CD4-positive, alpha-beta T cell treated with Interleukin-1 beta for 1 hour (primary cell): ENCODE measurements at places on chromosomes 3 and 15.

- DNase-seq, result no peak
Observed at GRCh38 chr3:11289864-11290263, 17.7 kb downstream of the ATG7 start.

DNA sequence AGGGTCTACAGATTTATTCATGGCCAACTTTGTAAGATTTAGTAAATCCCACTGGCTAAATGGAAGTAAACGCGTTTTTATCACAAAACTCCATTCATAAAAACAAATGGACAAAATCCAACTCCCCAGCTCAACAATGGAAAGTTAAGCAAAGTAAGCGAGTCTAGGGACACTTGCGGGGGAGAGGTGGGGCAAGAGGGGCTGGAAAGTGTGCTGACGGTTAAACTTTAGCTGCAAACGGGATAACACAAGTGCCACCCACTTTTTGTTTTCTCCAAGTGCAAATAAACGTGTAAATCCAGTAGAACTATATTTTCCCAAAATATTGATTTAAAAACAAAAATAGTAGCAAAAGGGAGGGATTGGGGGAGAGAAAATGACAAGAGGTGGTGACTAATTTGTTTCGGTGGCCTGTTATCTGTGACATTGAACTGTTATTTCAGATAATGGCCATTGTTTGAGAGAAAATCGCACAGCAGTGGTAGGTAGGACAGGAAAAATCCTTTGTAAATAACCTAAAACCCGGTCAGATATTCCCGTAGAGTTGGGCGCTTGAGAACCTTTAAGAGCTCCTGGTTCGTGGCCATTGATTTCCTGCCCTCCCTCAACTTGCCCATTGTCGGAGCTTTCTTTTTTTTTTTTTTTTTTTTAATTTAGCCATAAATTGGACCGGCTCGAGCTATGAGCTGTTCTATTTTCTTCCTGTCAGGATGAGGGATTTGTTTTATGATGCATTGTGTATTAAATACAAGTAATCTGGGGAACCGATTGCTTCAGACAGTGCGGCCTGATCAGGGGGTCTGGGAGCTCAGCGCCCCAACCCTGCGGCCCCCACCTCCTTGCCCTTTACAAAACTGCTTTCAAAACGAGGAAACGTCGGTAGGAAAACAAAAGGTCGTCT is 514.8 kb downstream of the MECOM start:
- DNase-seq, result no peak

DNA sequence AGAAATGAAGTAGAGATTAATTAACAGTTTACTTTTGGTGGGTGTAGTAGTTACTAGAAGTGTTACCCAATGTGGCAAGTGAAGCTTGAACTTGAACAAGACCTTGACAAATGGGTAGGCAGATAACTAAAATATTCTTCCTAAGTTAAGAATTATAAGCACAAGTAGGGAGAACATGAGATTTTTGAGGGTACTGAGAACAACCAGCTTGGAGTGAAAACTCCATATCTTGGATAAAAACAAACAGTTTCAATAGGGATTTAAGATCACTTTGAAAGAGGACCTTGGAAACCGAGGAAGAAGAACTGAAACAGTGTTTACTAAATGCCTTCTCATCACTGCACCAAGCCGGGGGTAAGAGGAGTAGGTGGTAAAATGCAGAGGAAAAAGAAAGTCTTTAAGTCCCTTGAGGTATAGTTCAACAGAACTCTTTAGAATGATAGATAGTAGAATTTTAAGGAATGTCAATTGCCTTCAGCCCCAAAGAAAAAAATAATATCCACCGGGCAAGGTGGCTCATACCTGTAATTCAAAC is 496.7 kb downstream of the NAALADL2 start:
- DNase-seq, result no peak

DNA sequence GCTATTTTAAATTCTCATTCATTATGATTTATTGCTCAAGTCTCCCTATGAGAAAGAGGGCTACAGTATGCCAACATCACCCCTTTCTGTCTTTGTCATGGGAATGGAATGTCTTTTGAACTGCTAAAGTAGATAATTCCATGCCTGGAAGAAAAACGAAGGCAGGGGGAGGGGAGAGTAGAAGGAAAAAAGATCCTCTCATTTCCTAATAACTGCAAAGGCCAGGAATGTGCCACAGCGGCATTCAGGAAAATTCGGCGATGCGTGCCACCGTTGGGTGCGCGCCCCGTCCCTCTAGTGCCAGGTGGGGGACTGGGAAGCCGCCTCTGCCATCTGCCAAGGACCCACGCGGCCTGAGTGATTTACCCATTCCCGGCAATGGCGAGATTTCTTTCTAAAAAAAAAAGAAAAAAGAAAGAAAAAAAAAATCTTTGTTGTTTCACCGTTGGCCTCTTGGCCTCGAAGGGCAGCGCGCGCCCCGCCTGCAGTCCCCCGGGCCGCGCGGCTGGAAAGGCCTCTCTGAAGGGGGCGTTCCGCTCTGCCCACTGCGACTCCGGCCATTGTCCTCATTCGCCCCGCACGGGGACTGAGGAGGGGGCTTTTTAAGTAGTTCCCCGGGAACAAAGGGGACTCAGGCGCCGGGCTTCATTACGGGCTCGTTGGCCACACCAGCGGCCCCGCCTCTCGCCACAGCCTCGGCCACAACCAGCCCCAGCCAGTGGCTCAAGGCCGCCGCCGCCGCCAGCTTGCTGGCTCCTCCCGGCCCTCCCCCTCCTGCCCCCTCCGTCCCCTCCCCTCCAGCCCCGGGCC is 54.5 kb downstream of the CPN2 start:
- DNase-seq, result no peak

DNA sequence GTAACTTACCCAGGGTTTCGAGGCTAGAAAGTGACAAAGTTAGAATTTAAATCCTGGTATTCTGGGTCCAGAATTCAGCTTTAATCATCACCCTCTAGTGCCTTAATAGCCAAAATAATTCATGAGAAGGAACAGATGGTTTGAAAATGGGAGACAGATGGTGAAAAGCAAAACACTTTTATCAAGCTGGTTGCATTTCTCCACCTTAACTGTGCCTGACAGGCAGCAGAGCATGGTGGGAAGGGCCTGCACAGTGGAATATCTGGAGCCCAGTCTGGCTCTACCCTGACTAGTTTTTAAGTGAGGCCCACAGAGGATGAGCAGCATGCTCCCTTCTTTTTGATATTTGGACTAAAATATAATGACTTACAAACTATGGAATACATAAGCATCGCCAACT is 35.6 kb upstream of the RASGRP1 start:
- DNase-seq, result no peak

DNA sequence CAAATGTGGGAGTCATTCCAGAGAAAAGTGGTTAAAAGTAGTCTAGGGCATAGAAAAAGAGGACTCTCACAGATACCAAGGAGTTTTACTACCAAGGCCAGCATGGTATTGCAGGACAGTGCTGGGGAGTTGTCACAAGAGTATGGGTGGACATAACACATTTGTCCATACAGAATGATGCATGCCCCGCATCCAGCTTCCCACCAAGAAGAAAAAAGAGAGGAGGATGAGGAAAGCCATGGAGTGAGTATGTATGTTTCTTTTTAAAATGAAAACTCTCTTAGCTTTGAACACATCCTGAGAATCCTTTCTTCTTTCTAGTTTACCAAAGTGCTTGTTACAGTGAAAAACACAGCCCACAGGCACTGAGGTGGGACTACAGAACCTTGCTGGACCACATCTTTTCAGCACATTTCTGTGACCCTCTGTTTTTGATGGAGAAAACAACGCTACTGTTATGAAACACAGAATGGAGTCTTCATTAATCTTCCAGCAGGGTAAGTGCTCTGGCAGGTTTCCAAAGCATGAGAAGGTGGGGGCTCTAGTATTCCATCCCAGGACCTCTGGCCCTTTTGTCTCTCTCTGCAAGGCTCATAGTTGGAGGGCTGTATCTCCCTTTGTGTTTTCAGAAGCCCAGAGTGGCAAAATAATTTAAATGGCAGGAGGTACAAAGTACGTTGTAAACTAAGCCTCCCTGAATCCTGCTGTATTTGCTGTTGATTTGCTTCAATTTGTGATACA is 12.7 kb downstream of the NR2E3 start:
- no peak for DNase-seq

- DNase-seq, result no peak
Observed at GRCh38 chr3:195751560-195751959, 30.8 kb downstream of the MUC20 start.

- DNase-seq, result no peak
Observed at GRCh38 chr15:74007820-74008371, 13.4 kb downstream of the PML start.

GRCh38 chr15:89316504-89316903 is 18.1 kb downstream of the POLG start:
- no peak for DNase-seq

DNA sequence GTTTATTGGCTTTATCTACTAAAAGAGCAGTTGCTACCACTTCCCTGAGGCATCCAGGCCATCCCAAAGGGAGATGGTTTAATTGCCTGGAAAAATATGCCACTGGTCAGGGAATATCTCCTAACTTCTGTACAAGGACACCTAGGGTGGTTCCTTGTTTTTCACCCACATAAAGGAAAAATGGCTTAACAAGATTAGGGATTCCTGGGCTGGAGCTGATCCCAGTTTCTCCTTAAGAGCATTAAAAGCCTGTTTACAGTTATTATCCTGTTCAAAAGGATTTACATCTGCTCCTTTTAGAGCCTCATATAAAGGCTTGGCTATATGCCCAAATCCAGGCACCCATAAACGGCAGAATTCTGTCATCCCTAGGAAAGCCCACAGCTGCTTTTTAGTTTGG is 70.2 kb upstream of the WNT7A start:
- DNase-seq, result no peak

DNA sequence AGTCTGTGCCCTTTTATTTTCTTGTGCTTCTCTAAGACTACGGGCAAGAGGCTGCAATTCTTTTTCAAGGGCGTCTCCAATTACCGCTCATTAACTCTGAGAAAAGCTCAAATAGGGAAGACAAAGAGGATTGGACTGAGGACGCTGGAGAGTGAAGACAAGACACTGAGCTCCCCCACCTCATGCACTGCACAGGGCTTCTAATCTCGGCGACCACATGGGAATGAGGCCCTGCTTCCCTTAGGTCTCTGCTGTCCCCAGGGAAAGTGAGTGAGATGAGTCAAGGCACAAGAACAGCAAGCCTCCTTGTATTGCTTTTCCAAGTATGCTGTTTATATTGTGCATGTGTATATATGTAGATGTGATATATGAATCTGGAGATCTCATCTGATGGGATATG is 392.2 kb upstream of the CFAP20DC start:
- DNase-seq, result no peak

DNA sequence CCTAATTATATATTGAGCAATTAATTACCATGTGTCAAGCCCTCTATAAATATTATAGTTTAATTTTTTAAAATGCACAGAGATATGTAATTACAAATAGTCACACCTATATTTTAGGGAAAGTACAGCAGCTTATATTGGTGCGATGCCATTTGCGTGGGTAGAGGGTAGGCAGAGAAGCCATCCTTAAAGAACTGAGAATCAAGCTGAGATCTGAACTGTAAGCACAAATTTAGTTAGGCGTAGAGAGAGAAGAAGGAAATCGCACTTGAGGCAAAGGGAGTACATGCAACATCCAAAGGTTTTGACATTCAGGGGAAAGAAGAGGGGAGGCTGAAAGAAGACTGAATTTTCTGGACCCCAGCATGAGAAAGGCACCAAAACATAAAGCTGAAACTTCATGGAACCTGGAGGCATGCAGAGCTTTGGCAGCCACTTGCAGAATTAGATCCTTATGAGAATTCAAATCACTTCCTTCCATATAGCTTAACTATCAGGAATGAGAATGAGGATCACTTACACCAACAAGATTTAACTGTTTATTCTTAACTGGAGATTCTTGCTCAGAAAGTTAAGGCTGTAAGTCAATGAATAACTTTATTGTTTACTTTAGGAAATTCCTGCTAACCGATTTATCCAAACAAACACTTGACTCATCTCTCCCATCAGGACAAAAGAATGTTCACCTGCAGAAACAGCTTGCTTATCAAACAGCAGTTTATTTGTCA is 114.3 kb downstream of the TGFBR2 start:
- no peak for DNase-seq

DNA sequence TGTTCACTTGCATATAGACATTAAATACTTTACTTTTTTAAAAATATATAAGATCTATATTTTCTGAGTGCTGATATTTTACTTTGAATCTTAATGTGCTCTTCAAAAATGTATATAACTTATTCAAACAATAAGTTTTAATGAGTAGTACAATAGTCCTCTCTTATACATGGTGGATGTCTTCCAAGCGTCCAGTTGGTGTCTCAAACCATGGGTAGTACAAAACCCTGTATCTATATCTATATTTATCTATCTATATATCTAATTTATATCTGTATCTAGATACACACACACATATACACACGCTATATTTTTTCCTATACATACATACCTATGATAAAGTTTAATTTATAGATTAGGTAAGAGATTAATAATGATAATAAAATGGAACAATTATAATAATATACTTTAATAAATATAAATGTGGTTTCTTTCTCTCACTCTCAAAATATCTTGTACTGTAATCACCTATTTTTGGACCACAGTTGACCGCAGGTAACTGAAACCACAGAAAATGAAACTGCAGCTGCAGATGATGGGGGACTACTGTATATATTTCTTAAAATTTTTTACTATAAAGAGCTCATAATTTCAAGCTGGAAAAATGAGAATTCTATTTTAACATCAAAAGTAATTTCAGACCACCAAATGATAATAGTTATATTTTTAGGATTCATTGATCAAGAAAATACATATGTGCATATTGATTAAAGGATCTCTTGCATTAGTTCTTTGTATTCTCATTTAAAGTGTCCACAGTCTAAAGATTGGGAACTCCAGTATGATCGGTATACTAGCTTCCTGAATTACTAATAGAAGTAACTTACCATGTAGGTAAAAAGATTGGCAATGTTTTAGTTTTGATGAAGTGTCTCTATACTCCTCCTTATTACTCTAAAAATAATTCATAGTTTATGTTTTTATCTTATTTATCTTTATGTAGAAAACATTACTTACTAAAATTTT is 215.1 kb upstream of the MLF1 start:
- DNase-seq, result no peak

GRCh38 chr3:175692256-175692655 is 833.1 kb downstream of the NAALADL2 start:
- no peak for DNase-seq

DNA sequence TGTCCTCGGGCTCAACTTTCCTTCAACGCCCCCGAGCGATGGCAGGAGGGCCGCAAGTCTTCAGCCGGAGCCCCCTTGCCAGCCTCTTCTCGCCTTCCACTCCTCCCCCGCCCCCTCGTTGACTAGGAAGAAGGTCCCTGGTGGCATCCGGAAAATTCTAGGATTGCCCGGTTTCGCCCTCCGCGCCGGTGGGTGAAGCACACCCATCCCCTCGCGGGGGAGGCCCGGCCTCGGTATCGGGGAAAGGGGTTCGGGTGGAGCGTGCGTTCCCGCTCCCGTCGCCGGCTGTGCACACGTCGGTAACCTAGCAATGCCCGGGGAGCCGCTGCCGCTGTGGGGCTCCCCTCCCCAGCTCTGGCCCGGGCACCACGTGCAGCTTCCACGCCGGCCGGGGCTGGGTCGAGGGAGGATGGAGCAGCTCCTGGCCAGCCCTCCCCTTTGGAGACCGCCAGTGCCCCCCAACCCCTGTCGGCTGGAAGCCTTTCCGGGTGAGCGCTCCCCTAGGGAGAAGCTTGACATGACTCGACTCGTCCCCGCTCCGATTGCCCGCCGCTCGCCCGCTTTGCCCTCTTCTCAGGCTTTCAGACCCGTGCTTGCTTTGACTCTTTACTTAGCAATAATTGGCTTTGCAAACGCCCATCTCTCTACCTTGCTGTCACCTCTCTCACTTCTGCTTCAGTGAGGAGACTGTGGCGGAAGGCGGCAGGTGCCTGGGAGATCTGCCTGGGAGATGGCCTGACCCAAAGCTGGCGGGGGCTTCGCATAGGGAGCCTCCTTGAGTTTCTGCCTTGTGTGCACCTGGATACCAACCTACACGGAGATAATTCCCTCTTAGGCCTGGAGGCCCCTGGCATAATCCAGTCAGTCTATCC is 1.3 kb downstream of the CACNA1D start:
- DNase-seq, result no peak
